Activated CD8-positive, alpha-beta memory T cell treated with anti-CD3 and anti-CD28 coated beads for 4 hours (primary cell): ENCODE measurements at places on chromosomes 12 and 14.

DNA sequence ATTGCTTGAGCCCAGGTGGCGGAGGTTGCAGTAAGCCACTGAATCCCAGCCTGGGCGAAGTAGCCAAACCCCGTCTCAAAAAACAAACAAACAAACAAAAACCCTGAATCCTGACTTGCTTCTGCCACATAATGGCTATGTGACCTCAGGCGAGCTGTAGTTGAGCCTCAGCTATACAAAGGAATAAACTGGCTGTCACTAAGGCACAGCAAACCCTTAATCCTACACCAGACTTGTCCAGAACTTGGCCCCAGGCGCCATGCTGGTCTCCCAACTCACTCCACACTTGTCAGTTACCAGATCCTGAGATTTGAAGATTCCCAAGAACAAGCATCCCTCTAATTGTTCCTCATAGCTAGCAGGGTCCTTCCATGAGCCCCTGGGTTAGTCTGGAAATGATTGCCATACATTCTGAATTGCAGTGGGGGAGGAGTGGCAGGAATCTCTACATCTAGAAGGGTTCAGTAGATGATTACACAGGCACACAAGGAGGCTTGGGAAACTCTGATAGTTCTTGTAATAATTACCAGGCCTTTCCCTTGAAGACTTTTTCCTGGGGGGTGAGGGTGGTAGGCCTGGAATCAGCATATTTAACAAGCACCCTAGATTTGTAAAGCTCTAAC is 9.9 kb downstream of the MAP3K12 start:
- no peak for DNase-seq

- no peak for DNase-seq
Observed at GRCh38 chr12:79329933-79330332, 360.8 kb downstream of the PAWR start.

- no peak for DNase-seq
Observed at GRCh38 chr14:82182646-82183045, 649.0 kb upstream of the SEL1L start.

GRCh38 chr14:91614187-91614586 is 104.1 kb upstream of the PPP4R3A start:
- no peak for DNase-seq

GRCh38 chr12:123546281-123546680 is 12.8 kb upstream of the RILPL1 start:
- DNase-seq: no peak

DNA sequence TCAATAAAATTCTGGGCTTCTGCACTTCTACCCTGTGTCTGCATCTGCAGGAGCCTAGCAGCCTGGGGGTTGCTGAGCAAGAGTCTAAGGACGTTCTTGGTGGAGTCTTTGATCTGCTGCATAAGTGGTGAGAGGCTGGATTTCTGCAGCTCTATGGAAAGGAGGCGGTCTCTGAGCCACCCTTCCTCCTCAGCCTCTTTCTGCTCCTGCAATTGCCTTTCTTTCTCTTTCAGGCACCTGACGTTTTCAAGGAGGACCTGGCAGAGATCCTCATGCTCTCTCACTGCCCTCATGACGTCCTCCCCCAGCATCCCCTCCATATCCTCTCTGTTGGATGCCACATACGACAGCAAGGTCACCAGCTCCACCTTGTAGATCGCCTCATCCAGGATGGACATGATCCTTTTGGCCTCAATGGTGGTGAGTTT is 13.6 kb upstream of the TPCN1 start:
- DNase-seq: no peak

DNA sequence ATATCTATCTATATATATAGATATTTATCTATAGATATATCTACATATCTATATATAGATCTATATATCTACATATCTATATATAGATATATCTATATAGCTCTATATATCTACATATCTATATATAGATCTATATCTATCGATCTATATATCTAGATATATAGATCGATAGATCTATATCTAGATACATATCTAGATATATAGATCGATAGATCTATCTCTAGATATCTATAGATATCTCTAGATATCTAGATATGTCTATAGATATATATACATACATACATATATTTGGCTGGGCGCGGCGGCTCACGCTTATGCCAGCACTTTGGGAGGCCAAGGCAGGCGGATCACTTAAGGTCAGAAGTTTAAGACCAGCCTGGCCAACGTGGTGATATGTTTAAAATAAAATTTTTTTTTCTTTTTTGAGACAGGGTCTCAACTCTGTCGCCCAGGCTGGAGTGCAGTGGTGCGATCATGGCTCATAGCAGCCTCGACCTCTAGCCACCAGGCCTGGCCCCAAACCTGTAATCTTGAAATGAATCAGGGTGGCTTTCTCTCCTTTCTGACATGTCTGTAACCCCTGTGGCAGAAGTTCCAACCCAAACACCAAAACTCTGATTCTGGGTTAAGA is 18.1 kb downstream of the ARPC3 start:
- no peak for DNase-seq

GRCh38 chr12:114631242-114631641 is 52.7 kb downstream of the TBX3 start:
- DNase-seq: no peak
